Adrenal gland (tissue), 19 donors: ENCODE measurements at places on chromosomes 5 and 9. TPM values are rescaled to one million over a fixed set of nuclear protein-coding genes. Genes with fewer than 3 reads are reported as not detected.

The ACTBL2 gene
- not detected for polyA plus RNA-seq

The PPP2R2B gene
- 4.6 TPM for polyA plus RNA-seq

- no peak for DNase-seq
Observed at GRCh38 chr9:17402309-17402708, 176.6 kb upstream of the SH3GL2 start.

DNA sequence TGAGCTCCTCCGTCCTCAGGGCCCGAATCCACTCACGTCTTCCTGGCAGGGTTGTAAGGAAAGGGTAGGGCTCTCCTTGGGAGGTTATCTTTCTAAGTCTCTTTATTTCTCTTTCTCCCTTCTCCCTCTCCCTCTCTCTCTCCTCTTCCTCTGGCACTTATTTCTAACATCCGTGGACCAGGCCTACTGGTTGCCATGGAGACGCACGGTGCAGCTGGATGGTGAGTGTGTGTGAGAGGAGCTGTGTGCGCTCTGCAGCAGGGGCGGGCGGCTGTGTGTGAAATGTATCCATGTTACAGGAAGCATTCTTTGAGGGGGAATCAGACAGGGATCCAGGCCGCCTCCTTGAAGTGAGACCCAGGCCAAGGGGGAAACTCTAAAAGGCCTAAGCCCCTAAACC is 32.2 kb downstream of the PCDH1 start:
- peak; percentile 94 for DNase-seq

DNA sequence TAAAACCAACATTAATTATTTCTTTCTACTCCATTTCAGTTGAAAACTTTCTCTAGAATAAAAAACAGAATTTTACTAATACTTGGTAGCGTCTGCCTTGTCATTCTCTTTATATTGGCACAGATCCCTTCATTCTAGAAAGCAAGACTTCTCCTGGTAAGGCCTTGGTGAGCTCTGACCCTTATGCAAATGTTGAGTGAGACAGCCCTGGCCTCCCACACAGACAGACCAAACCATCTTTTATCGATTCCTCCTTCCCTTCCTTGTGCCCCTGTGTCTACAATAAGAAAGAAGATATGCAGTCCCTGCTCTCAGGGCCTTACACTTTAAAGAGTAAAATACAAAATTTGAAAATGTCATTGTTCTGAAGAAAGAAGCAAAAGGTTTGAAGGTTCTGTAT is 262.2 kb downstream of the EFNA5 start:
- DNase-seq: no peak

GRCh38 chr9:96009690-96010472 is 134.4 kb downstream of the ERCC6L2 start:
- no peak for DNase-seq
